ENCODE measurements at places on chromosomes 3 and 15.

GRCh38 chr3:171898192-171898591, 55.0 kb downstream of the TMEM212 start:
- no peak for DNase-seq

DNA sequence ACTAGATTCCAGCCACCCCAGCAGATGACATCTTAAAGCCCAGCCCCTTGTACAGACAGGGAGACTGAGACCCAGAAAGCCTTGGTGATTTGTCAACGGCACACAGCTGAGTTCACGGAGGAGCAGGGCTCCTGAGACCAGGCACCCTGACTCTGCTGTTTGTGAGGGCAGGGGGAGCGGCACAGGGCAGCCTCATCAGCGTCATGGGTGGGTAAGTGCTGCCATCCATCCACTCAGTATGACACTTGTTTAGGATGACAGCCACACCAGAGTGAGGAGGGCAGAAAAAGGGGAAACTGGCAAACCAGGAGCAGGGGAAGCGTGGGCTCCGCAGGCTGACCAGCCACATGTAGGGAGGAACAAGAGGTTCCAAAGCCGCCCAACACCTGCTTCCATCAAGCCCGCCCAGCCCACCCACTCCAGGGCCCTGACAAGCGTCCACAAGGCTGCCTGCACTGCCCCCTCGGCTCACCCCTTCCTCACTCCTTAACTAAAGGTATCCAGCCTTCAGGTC, 19.9 kb downstream of the RBPMS2 start:
- DNase-seq = no peak

DNA sequence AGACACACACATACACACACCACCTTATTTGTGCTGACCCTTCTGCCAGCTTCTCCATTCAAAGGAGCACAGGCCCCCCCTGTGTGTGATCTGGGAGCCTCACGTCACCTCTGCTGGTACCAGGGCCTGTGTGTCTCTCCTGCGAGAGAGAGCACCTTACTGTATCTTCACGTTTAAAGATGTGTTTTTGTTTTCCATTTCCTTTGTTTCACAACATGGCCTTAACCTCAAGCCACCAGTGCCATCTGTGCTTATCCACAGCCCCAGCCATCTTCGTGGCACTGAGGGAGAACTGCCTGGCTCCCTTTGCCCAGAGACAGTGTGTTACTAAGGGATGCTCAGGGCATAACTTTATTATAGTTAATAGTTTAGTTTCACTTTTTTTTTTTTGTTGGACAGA, 52.3 kb downstream of the ABHD2 start:
- DNase-seq = no peak

- DNase-seq = peak; percentile 67
Measured at GRCh38 chr3:45333549-45333948, 54.8 kb upstream of the LARS2 start.

DNA sequence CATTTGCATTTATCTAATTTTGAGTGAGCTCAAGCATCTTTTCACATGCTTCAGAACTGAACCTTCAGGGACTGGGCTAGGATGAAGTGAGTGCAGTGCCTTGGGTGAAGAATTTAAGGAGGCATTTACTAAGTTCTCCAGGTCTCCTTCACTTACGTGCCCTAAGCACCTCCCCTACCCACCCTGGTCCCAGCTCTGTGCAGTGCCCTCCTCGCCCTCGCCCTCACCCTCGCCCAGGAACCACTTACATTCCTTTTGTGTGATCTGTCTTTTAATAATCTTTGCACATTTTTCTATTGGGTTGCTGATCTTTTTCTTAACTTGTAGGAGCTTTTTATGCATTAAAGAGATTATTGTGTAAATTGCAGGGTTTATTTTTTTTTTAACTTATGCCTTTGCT, 322.6 kb downstream of the THSD4 start:
- DNase-seq = no peak

- no peak for DNase-seq
Measured at GRCh38 chr15:74062236-74062635, 20.1 kb downstream of the GOLGA6A start.

- no peak for DNase-seq
Measured at GRCh38 chr3:71228156-71228866, 355.2 kb downstream of the FOXP1 start.

DNA sequence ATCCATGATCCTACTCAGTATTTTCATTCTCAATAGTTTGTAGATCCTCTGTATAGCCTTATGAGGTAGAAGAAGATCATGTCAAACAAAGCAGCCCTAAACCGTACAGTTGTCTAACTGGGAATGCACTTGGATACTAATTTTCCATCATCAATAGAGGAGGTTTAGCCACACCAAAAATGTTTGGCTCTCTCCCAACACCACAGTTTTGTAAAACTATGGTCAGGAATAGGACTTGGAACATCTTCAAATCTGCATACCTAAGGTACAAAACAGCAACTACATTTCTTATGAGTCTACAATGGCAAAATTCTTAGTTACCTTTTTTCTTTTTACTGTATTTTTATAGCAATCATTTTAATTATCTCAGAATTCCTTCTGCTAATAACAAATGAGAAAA, 1001.6 kb downstream of the ROBO2 start:
- no peak for DNase-seq

DNA sequence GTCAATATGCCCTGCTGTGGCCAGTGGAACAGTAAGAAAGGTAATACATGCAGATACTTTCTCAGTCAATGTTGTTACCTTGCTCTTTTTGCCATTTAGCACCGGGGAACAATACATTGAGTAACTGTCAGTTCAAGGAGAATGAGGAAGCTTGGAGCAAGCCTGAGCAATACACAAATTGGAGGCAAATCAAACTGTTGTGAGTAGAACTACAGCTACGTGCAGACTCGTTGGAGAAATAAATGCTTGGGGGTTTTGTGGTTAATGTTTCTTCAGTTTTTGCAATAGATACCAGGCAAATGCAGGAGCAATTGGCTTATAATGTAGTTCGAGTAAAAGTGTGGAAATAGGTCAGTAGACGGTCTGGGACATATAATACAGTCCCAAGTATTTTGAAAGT, 587.3 kb upstream of the ROBO1 start:
- peak; percentile 85 for DNase-seq

DNA sequence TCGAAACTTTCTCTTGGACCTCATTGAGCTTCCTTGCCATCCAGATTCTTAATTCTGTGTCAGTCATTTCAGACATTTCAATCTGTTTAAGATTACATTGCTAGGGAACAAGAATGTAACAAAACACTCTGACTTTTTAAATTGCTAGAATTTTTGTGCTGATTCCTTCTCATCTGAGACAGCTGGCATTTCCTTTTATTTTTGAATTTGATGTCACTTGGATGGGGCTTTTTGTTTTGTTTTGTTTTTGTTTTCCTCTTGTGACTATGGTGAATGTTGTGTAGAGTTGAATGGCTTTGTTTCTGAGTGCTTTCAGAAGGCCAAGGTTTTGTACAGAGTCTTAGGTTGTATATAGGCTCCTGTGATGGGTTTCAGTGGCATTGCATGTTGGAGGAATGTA, 1129.3 kb downstream of the NAALADL2 start:
- no peak for DNase-seq

- DNase-seq = peak; percentile 40
Measured at GRCh38 chr3:192364316-192364715, 363.0 kb downstream of the FGF12 start.

DNA sequence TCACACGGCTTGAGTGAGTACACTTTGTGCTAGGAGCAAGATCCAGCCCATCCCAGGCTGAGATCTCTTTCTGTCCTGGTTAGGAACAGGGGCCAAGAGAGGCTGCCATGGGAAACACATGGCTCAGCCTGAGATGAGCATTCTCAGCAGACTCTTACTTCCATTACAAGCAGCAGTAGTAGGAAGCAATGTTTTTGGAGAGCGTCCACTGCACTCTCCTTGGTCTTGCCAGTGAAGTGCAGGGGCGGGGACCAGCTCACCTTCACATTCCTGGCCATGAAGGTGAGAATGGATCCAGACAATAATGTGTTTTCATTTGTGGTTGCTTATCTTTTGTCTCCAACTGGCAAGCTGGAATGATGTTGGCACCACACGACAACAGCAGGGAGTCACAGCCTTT, 24.7 kb downstream of the ZNF80 start:
- DNase-seq = no peak

DNA sequence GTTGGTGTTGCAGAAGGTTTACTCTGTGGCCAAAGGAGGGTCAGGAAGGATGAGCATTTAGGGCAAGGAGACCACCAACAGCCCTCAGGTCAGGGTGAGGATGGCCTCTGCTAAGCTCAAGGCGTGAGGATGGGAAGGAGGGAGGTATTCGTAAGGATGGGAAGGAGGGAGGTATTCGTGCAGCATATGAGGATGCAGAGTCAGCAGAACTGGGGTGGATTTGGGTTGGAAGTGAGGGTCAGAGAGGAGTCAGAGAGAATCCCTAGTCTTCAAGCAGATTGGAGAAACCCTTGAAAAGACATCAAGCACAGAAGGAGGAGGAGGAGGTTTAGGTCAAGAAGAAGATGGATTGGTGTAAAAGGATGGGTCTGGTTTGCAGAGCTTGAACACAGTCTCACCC, 4.0 kb downstream of the CCR5 start:
- no peak for DNase-seq

DNA sequence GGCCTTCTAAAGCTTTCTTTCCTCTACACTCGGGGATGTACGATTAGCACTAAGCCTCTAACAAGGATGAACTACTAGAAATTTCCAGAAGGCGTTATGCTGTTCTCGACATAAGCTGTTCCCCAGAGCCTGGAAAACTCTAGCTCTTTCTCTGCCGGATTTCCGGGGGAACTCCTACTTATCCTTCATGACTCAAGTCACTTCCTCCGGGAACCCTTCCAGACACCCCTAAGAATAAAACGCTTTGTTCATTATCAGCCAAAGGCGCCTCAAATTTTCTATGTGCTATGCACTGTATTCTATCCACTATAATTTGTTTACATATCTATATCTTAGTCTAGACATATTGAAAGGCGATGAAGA, 455 bp upstream of the SNAP23 start:
- DNase-seq = peak; percentile 16

DNA sequence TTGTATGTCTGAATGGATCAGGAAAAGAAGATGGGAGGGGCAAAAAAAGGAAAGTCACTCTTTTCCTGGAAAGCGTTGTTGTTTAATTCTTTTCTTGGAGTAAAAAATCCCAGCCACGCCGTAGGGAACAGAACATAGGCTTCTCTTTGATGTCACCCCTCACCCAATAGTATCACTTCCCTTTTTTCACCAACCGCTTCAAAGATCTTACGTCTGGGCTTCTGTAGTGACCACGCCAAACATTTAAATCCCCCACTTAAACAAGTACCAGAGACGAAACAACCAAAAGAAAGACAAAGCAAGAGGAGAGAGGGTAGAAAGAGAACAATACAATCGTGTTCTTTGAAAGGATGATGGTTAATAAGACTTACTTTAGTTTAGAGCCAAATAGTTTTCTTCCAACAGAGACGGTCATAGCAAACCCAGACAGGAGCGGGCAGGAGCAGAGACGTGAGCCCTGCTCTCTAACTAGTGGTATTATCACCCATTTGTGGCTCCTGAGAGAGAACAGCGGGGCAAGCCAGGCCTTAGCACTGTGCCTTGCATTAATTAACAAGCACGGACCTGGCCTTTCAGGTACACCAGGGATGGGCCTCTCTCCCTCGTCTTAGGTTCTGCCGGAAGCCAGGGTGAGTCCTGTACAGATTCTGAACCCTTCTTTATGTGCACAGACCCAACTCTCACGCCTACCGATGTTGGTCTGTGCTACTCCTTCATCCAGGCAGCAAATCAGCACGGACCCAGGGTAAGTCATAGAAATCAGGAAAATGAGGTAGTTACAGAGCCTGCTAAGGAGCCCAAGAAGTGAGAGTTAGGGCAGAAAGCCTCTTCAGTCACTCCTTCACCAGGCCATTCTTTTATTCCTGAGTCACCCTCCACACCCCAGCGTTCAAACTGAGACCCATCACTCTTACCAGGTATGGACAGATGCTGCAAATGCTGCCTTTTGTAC, 28.2 kb upstream of the BCL6 start:
- DNase-seq = peak; percentile 78

- no peak for DNase-seq
Measured at GRCh38 chr3:135869439-135870105, 96.0 kb upstream of the PPP2R3A start.

GRCh38 chr3:186003610-186004009, 65.8 kb upstream of the TRA2B start:
- DNase-seq = no peak

DNA sequence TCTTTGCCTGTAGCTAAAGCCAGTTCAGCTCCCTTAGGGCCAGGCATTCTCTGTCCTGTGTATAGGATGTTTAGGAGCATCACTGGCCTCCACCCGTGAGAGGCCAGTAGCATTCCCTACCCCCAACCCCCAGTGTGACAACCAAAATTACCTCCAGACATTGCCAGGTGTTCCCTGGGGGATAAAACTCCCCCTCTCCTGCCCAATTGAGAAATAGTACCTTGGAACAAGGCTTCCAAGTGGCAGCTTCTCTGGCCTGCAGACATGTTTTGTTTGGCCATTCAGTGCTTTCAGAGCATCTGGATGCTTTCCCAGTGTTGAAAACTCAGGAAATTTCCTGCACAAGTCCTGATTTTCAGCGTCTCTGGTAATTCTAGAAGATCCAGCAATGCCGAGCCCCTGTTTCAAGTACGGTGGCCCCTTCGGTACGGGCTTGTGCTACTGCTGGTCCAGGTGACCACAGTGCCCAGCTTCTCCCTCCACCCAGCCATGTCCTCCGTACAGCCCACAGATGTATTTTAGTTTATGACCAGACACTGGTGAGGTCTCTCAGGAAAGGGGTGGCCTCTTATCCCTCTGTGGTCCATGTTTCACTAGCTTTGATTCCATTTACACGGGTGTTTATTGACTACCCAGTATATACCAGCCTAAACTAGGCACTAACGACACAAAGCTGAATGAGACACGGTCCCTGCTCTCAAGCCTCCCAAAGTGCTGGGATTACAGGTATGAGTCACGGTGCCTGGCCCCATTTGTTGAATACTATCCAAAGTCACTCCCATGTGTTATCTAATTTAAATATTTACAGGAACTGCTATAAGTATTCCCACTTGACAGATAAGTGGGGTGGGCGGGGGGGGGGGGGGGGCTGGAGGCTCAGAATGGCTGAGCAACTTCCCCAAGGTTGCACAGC, 125.4 kb upstream of the RAD18 start:
- DNase-seq = no peak

GRCh38 chr3:195106418-195106906, 164.5 kb downstream of the XXYLT1 start:
- peak; percentile 54 for DNase-seq

DNA sequence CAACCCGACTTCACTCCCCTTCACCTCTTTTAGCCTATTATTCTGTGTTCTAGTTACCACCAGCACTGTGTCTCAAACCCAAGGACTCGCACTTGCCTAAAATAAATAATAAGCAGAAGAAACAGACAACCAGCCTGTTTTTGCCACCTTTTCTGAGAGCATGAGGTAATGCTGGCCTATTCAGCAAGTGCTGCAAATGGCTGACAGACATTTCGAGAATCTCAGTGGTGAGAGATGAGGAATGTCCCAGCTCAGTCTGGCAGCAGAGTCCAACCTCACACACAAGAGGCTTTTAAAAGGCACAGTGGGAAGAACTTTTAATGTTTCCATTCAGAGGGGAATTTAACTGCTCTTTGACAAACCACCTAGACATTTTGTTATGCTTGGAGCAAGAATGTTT, 143.3 kb upstream of the GMNC start:
- no peak for DNase-seq

GRCh38 chr3:59265566-59265965, 215.7 kb upstream of the CFAP20DC start:
- no peak for DNase-seq

All from Kasumi-1 (cell line).